Activated CD4-positive, alpha-beta T cell treated with anti-CD3 and anti-CD28 coated beads for 4 hours (primary cell): ENCODE measurements at places on chromosomes 12 and 14.

- DNase-seq = no peak
These were observed 289.6 kb downstream of the ZFP36L1 start for GRCh38 chr14:68503186-68503825.

- DNase-seq = no peak
These were observed 5.7 kb downstream of the SERPINA9 start for GRCh38 chr14:94470311-94470710.

GRCh38 chr12:112303004-112303403, 79.2 kb downstream of the HECTD4 start:
- DNase-seq = peak; percentile 53

GRCh38 chr12:22533155-22533554, 11.2 kb downstream of the C2CD5 start:
- no peak for DNase-seq

DNA sequence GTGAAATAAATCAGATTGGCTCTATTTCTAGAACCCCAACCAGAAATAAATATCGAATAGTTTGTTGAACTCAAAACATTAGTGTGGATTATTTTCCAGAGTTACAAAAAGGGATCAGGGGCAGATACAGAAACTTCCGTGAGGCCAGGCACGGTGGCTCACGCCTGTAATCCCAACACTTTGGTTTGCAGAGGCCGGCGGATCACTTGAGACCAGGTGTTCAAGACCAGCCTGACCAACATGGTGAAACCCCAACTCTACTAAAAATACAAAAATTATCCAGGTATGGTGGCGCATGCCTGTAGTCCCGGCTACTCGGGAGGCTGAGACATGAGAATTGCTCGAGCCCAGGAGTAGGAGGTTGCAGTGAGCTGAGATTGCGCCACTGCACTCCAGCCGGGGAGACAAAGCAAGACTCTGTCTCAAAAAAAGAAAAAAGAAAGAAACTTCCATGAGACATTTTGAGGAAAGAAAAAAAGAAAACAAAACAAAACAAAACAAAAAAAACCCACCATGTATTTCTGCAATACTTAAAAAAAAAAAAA, 2.1 kb downstream of the FBXO21 start:
- no peak for DNase-seq

- DNase-seq = no peak
These were observed 21.8 kb downstream of the PLEKHG3 start for GRCh38 chr14:64725879-64726584.

DNA sequence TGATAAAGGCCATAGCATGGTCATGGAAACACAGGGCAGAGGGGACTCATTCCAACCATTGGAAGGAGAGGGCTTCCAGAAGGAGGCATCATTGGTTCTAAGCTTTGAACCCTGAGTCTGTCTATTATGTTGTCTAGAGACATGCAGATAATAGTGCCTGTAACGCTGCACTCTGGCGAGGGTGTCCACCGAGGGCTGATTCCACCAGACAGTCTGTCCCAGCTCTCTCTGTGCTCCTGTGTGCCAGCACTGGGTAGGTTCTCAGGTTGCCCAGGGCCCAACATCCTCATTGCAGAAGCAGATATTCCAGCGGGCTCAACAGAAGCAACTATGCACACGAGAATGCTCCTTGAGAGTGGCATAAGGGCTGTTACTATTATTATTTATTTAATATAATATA, 18.7 kb upstream of the CLMN start:
- DNase-seq = no peak
